ENCODE measurements at places on chromosomes 13 and 19.

GRCh38 chr19:45424191-45425058, 708 bp upstream of the ERCC1 start:
- DNase-seq, result peak; percentile 8

DNA sequence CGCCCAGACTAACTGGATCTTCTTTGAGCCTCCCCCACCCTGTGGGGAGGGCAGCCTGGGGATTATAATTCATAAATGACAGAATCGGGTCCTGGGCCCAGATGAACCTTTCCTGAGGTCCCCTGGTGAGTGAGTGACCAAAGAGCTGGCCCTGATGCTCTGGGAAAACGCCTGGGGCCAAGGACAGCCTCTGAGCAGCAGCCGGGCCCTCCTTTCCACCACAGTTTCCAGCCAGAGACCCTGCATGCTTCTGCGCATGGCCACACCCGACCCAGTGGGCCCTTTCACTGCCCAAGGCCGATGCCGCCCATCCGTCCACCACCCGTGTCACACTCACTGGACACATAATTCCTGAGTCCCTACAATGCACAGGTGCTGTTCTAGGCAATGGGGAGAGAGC, 43.6 kb upstream of the CCNE1 start:
- no peak for DNase-seq

- DNase-seq, result no peak
Observed at GRCh38 chr13:44601586-44601985, 25.5 kb upstream of the TSC22D1 start.

DNA sequence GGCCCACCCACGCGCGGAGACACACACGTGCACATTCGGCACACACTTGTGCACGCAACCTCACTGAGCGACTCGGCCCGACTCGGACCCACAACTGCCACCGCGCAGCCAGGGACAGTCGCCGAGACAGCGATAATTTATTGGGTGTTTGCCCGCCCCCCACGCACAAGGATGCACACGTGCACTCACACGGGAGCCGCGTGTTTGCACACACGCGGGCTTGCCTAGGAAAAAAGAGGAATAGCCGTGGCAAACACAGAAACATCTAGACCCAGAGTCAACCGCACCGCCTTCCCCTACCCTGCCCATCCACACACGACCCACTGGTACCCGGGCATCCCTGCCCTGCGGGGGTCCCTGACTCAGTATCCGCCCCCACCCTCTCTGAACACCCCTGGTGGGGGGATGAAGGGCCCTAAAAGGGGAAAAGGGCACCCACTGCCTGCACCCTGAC, 1.1 kb upstream of the SSBP4 start:
- no peak for DNase-seq

GRCh38 chr19:49431330-49431749, 6.2 kb downstream of the GFY start:
- DNase-seq, result no peak

DNA sequence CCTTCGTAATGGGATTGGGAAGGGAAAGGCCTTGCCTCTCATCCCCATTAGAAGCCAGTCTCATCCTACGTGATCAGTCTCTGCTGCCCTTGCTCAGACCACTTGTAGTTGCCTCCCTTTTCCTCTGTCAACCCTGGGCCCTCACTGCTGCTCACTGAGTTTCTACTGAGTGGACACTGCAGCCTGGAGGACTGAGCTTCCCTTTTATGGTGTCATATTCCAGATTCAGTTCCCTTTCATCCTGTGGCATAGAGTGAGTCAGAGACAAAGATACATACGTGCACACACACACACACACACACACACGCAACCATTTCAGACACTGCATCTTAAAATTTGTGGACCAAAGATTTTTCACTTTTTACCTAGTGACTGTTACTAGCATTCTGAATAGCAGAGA, 56.6 kb downstream of the COG3 start:
- DNase-seq, result no peak

DNA sequence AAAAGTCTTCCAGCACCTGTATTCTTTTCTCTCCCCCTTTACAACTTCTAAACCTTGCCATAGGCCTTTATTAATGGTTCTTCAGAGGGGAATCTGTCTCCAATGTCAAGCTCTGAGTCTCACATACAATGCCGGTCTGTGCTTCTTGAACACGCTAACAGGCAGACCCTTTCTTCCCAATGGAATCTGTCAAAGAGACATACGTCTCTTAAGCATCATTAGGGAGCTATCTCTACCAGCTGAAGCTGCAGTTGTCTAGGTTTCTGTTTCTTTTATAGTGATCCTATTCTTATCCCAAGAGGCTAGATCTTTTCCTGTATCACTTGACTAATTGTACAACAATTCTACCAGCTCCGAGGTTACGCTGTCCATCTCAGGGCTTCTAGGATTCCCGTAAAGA, 560.8 kb upstream of the NBEA start:
- no peak for DNase-seq

DNA sequence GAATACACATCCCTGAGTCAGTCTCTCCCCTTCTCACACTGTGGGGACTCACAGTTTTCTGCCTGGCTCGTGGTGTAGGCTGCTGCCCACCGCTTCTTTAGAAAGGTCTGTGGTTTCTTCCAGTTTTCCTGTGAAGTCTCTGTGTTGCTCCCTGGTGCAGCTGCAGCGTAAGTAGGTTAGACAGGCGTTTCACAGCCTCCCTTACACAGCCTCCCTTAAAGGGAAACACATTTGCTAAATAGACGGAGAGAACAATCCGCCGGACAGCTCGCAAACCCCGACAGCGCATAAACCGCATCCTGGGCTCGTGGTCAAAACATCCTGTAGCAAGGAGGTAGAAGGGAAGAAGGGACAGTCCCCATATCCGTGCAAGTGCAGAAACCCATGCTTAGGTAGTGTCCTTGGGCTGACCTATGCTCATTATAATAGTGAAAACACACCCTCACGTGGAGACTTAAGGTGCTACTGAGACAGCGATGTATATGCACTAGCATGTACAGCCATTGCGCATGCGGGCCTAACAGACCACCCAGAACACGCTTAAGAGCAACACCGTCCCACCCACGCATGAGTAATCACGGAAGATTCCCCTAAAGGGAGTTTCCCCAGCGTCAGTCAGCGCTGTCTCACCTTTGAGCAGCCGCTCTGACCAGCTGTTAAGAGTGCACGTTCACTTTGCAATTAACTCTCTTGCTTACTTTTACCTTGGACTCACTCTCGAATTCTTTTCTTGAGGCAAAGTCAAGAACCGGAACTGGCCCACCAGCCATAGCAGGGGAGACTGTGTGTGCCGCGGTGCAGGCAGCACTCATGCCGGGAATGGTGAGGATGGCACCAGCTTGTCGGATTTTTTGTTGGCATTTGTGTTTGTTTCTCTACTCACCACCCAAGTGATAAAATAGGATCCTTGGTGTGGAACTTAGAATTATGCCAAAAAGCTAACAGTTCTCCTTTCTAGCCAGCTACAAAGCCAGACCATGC, 16.6 kb downstream of the SIGLEC8 start:
- no peak for DNase-seq

- DNase-seq, result no peak
Observed at GRCh38 chr13:89029062-89029461, 1357.9 kb downstream of the SLITRK5 start.

DNA sequence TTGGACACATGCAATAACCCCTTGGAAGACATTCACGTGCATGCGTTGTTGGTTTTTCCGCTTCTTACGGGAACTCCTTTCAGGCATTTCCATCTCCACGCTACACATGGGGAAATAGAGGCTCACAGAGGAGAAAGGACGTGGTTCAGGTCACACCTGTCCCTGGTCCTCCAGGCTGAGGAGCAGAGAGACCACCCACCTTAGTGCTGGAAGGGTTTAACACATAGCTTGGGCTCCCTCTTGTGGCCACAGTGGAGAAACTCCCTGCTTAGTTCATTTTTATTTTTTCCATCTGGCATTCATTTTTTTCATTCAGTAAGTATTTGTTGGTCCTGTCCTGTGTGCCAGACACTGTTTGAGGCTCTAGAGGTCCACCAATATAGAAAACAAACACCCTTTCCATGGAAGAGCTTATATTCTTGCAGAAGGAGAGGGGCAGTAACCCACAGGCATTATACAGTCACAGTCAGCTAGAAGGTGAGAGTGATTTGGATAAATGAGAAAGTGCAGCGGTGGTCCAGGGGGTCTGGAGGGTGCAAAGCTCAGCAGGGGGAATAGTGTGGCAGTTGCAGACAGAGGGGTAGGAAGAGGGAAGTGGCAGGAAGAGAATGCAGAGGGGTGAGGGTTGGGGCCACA, 24.2 kb upstream of the TTYH1 start:
- DNase-seq, result no peak

DNA sequence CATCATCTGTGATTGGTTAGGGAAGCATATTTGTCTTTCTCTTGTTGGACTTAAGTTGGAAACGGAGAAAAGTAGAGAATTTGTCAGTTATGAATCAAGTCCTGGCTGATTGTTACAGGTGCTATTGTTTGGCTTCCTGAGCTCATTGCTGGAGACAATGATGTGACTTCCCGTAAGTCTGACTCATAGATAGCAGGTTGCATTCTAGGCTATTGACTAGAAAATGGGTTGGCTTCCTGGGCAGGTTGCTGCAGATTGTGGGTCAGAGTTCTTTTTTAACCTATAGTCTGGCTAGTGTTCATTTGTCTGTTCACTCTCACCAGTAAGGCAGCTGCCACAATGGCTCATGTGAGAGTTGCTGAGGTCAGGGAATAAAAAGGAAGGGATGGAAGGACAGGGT, 101.5 kb downstream of the CCNA1 start:
- no peak for DNase-seq

GRCh38 chr19:56091751-56092546, 29.1 kb downstream of the ZNF787 start:
- peak; percentile 77 for DNase-seq
